C1 segment of cervical spinal cord (tissue), 14 donors: ENCODE measurements at places on chromosomes 13 and 19.

GRCh38 chr13:36907821-36908220 is 12.2 kb downstream of the SMAD9 start:
- no peak for DNase-seq

- no peak for DNase-seq
Measured at GRCh38 chr19:1618157-1619093, 13.2 kb upstream of the UQCR11 start.

GRCh38 chr13:36359301-36359950 is 13.2 kb upstream of the SPART start:
- no peak for DNase-seq

DNA sequence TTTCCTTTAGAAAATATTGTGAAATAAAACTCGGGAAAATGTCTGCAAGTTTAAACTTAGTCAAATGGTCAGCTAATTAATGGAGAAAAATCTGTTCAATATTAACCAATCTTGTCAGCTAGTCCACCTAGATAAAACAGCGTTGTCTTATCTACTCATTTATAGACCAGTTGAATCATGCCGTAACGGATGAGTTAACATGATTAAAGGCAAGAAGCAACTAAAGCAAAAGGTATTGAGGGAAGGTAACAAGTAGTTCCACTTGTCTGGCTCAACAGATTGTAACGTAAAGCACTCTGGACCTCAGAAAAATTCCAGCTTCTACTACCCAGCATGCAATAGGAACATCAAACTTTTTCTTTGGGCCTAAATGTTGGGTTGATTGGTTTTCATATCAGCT is 958.2 kb downstream of the DIAPH3 start:
- DNase-seq = no peak

GRCh38 chr13:112012016-112012704 is 54.8 kb upstream of the SOX1 start:
- DNase-seq = no peak

DNA sequence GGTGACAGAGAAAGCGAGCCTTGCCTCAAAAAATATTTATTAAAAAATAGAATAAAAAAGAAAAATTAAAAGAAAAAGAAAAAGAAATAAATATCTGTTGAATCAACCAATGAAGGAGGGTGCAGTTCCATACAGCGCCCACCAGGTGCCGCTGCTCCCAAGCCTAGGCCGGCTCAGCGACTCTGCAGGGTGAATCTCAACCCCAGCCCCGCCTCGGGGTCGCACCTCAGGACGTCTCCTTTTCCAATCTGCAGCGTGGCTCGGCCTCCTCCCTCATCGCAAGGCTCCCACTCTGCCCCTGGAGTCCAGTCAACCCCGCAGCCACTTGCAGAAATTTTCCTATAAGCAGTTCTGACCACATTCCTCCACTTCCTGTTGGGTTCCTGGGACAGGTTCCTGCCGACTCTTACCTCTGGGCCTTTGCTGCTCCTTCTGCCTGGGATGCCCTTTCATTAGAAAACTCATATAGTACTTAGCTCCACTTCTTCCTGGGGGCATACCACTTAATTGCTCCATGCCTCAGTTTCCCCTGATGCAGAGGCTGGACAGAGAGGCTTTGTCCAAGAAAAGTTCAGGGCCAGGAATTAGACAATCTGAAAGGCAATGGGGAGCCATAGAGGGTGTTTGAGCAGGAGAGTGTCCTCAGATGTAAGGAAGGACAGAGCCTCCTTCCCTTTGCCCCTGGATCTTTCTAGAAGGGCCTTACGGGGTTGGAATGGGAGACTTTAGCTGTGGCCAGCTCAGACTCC is 24.3 kb downstream of the NFILZ start:
- DNase-seq = peak; percentile 48

- DNase-seq = no peak
Measured at GRCh38 chr13:95100525-95101433, 200.5 kb downstream of the ABCC4 start.

GRCh38 chr13:65631078-65631477 is 1599.1 kb downstream of the PCDH9 start:
- DNase-seq = no peak

- no peak for DNase-seq
Measured at GRCh38 chr13:92560883-92561282, 665.7 kb upstream of the GPC6 start.

GRCh38 chr13:75493156-75493555 is 11.2 kb upstream of the TBC1D4 start:
- DNase-seq = no peak

DNA sequence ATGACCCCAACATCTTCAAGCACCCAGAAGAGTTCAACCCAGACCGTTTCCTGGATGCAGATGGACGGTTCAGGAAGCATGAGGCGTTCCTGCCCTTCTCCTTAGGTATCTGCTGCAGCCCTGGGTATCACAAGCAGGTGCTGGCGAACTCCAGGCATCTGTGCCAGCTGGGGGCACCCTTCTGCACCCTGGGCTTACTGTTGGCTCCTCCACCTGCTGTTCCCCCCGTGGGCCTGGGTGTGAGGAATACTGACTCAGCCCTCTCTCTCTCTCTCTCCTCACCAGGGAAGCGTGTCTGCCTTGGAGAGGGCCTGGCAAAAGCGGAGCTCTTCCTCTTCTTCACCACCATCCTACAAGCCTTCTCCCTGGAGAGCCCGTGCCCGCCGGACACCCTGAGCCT is 13.0 kb downstream of the CYP2S1 start:
- no peak for DNase-seq

DNA sequence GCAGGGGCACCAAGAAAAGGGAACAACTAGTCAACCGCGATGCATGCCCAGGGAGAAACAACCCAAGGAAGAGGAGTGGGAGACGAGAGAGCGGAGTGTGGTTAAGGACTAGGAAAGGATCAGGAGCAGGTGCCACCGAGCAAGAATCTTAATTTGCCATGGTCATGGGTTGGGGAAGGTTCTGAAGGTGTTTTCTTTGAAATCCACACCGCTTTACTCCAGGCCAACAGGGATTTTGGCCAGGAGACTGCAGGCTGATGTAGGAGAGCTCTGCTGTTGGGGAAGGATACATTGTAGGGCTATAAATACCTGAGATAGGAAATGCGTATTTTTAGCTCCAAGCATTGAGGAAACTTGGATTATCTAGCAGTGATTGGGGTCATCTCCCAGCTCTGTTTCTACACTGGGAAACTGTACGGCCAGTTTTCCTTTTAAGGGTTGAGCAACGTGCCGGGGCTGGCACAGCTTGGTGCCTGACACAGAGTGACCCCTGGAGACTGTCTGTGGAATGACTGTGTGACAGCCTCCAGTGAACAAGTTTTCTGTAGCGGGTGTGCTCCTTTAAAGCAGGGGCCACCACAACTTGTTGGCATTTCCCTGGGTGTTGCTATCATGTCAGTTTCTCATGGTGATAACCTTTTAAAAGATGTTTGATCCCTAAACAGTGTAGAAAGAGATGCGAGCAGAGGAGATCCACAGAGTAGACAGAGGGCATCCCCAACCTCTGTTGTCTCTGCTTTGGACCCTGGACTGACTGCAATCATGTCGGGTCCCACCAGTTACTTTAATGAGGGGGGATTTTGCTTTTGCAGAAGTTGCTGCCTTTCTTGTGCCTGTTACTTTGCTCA is 34.3 kb downstream of the ZNF536 start:
- DNase-seq = peak; percentile 26

DNA sequence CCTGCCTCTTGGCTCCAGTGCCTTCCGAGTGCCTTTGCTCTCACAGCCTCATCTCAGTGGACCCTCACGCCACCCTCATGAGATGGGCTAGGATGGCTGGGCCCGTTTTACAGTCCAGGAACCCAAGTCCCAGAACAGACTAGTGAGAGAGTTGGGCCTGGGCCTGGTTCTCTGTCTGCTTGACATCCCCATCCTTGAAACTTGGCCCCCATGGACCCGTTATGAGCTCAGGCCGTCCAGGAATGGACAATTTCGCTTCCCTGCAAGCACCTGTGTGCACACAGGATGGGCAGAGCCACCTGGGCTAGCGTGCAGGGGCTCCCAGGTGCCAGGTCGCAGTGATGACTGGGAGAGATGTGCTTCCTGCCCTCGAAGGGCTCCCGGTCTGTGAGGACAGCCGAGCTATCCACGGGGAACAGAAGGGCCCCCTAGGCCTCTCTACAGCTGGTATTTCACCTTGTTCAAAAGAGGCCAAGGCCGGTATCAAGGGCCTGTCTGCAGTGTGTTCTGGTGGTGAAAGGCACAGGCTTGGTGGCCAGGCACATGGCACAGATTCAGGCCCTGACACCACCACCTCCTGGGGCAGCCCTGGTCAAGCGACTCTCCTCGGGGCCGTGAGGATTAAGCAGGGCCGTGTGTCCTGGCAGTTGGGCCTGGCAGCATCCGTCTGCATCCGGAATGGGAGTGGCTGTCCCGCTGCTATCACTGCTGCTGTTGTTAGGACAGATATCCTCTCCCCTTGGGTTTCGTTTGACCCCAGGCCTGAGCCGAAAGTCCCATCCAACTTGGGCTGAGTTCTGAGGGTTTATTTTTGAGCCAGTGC is 38.9 kb downstream of the CAPN12 start:
- no peak for DNase-seq

DNA sequence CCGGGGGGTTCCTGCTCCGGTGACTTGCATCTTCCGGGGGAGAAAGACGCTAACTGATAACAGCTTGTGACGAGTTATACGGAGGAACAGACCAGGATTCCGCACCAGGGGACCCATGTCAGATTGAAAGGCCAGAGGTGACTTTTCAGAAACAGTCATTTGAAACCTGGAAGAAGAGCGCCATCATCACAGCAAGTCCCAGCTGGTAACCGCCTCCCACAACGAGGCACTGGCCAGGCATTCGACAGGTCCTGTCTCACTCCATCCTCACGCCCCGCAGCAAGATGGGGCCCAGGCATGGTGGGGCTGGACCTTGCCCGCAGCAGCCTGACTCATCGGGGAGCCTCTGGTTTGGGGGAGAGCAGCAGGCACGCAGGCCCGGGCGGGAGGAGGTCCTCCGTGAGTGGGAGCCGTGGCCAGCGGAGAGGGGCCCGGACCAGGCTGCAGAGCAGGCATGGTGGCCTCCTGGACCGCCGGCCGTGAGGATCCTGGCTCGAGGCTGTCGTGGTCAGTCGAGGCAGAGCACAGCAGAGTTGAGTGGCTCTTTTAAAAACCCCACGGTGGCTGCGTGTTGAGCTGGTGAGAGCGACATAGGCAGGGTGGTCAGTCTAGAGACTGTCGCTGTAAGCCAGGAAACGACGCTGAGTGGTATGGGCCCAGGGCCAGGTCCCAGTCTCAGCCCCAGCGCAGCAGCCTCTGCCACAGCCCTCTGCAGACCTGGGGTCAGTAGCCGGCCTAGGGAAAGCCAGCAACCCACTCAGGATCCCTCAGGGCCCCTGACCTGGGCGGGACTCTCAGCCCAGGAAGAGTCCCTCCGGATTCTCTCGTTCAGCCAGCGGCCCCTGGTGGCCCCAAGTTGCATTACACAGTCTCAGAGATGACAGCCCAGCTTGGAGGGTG is 94.9 kb upstream of the MCF2L start:
- DNase-seq = no peak

DNA sequence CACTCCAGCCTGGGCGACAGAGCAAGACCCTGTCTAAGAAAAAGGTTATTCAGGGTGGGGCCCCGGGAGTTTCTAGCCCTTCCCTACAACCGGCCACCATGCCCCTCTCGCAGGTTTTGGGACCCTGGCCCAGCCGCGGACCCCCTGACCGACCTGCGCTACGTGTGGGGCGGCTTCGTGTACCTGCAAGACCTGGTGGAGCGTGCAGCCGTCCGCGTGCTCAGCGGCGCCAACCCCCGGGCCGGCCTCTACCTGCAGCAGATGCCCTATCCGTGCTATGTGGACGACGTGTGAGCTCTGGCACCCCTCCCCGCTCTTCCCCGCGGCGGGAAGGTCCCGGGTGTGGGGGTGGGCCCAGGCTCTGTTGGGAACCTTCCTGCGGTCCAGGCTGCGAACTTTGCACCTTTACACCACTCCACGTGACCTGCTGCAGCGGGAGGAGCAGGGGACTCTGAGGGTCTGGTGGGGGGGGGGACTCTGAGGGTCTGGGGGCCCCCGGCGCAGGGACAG is 6.3 kb downstream of the ABCA7 start:
- no peak for DNase-seq

DNA sequence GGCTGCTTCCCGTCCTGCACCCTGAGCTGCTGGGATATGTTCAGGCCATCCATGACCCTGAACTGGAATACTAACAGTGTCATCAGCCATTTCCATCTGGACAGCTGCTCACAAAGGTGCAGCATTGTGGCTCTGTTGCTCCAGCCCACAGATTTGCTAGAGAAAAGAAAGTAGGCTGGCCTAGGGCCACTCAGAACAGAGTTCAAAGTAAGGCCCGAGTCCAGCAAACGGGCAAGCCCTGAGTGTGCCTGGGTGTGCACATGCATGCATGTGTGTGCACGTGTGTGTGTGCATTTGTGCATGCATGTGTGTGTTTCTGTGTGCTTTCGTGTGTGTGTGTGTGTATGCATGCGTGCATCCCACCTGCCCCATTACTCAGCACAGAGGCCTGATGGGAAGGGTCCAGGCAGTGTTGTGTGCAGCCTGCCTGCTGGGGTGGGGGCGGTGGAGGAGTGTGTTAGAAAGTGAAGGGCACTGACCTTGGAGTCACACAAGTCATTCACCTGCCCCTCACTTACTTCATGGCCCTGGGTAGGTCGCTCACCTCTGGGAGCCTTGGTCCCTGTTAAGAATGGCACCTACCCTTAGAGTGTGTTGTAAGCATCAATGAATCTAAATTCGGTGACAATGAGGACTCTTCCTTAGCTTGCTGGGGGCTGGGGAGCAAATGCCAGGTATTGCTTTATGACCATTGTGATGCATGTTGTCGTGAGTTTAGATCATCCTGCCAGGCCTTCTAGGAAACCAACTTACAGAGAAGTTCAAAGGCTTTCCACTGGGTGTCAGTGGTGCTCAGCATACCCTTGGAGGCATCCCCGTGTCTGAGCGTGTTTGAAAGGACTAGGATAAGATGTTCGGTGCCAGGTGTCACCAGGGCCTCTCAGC is 53.2 kb downstream of the GPR12 start:
- peak; percentile 17 for DNase-seq

DNA sequence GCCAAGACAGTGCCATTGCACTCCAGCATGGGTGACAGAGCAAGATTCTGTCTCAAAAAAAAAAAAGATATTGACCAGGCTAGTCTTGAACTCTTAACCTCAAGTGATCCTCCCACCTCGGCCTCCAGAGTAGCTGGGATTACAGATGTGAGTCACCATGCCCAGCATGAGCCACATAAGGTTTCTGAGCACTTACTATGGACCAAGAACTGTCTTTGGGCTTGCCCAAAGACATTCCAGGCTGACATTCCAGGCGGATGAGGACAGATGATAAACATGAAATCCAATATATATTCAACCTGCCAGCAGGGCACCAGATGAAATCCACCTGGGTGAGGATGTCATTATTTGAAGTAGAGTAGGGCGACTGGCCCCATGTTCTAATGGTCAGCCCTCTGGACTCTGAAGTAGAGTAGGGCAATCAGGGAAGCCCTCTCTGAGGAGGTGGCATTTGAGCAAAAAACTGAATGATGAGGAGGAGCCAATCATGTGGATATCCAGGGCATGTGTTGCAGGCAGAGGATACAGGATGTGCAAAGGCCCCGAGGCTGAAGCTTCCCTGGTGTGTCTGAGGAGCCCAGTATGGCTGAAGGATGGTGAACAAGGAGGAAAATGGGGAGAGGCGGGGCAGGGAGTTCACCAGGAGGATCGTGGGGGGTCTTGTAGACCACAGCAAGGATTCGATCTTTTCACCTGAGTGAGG is 4.0 kb downstream of the C19orf38 start:
- no peak for DNase-seq

GRCh38 chr19:54431255-54431838 is 16.1 kb downstream of the TTYH1 start:
- no peak for DNase-seq
